T follicular helper cell (primary cell): ENCODE measurements at places on chromosomes 13 and 19.

- DNase-seq, result no peak
Observed at GRCh38 chr19:3073159-3073563, 10.9 kb upstream of the TLE5 start.

- DNase-seq, result no peak
Observed at GRCh38 chr19:41860419-41861115, 512 bp downstream of the RPS19 start.

DNA sequence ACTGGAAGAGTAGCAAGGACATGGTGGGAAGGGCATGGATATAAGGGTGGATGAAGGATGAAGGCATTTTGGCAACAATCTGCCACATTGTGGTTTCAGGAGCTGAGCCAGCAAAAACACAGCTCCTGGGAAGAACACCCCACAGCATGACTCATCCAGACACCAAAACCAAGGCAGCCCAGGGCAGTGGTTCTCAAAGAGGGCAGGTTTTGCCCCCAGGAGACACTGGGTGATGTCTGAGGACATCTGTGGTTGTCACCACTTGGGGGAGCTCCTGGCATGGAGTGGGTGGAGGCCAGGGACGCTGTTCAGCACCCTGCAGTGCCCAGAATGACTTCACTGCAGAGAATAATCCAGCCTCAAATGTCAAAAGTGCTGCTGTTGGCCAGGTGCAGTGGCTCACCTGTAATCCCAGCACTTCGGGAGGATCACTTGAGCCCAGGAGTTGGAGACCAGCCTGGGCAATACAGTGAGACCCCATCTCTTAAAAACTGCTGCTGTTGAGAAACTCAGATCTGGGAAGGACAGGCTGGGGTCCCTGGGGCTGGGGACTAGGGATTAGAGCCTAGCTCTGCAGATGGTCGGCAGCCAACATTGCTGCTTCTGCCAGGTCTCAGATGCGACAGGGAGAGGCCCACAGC lies 16.1 kb downstream of the ZFR2 start:
- DNase-seq, result peak; percentile 14

DNA sequence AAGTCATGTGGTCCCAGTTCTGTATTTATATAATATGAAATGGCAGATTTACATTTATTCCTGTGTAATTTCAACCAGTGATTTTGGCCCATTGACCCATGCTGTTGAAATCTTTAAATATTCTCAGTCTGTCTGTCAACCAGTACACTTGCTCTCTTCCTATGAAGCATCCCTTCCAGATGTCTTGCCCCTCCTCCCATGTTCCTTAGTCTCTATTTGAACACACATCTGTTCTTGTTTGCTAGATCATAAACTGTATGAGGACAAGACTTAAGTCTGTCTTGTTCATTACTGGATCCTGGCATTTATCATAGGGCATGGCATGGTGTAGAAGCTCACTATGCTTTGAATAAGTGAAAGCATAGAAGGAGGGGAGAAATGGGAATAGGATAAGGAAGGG lies 34.9 kb downstream of the STARD13 start:
- DNase-seq, result no peak

GRCh38 chr13:50404769-50405168 lies 389.5 kb downstream of the KCNRG start:
- no peak for DNase-seq

DNA sequence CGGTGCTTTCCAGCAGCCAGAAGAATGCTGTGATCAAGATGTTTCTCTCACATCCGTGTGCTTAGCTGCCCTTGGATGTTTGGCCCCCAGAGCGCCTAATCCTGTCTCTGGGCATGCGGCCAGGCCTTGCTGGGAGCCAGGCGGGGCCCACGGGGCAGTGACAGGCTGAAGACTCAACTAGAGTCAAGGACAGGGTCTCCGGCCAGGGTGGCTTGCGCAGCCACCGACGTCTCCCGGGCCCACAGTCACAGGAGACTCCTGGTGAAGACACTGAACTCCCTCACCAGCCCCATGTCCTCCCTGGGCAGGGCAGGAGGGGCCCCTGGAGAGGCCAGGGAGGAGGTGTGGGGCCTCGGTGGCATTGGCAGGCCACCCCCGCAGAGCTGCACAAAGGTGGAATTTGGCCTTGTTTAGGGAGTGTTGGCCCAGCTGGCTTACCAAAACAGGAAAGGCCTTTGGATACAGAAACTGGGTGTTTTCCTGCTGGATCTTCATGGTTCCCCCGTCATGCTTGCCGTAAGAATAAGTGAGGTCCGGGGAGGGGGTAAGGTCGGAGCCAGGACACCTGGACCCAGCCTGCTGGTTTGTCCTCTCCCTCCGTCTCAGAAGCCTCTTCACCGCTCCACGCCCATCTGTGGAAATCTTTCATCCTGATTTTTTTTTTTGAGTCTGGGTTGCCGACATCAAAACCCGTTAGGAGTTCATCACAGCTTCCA lies 10.0 kb upstream of the NDUFS7 start:
- no peak for DNase-seq

DNA sequence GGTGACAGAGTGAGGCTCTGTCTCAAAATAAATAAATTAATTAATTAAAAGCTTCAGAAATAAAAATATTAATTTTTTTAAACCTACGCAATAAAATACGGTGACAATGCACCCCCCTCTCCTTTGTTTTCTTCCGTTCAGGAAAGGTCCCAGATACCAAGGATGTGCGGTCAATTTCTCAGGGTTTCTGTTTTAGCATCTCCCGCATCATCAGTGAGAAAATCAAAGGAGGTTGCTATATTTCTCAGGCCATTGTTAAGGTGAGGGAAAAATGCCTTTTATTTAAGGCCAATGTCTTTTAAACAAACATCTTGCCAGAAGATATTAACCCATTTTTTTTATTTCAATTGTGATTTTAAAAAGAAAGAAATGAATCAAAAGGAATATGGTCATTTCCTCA lies 111.7 kb downstream of the INSR start:
- no peak for DNase-seq

- no peak for DNase-seq
Observed at GRCh38 chr13:79724348-79725103, 243.6 kb downstream of the NDFIP2 start.
